Breast epithelium (tissue), 4 donors: ENCODE measurements at places on chromosomes 13 and 19.

- no peak overlapping the region for H3K4me3 ChIP-seq
- H3K36me3 ChIP-seq: no peaks in the 10 kb centered on the region
- no peaks in the 10 kb centered on the region for H3K4me1 ChIP-seq
- no peaks in the 10 kb centered on the region for H3K27me3 ChIP-seq
Measured at GRCh38 chr19:37979547-37980082, 72.6 kb downstream of the SIPA1L3 start.

DNA sequence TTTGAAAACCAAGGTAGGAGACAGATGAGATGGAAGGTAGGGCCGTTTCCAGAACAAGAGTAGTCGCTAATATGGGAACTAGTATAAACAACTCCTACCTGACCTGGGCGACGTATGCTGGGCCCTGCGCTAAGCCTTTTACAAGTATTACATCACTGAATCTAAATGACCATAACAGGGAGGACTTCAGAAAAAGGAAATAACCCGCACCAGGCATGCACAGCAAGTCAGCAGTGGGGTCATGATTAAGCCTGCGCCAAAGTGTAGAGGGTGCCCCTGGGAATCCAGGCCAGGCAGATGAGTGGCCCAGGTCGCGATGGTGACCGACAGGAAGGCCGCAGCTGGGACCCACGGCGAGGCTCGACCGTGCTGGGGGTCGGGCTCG is 613 bp downstream of the ATP13A1 start:
- no peaks in the 10 kb centered on the region for H3K36me3 ChIP-seq
- no peak for DNase-seq

- no peaks in the 10 kb centered on the region for H3K36me3 ChIP-seq
- no peak overlapping the region for H3K4me3 ChIP-seq
- no peaks in the 10 kb centered on the region for H3K27me3 ChIP-seq
- peak overlapping the region; percentile 75 for H3K27ac ChIP-seq
- DNase-seq: no peak
Measured at GRCh38 chr13:35723053-35723461, 246.6 kb upstream of the MAB21L1 start.

DNA sequence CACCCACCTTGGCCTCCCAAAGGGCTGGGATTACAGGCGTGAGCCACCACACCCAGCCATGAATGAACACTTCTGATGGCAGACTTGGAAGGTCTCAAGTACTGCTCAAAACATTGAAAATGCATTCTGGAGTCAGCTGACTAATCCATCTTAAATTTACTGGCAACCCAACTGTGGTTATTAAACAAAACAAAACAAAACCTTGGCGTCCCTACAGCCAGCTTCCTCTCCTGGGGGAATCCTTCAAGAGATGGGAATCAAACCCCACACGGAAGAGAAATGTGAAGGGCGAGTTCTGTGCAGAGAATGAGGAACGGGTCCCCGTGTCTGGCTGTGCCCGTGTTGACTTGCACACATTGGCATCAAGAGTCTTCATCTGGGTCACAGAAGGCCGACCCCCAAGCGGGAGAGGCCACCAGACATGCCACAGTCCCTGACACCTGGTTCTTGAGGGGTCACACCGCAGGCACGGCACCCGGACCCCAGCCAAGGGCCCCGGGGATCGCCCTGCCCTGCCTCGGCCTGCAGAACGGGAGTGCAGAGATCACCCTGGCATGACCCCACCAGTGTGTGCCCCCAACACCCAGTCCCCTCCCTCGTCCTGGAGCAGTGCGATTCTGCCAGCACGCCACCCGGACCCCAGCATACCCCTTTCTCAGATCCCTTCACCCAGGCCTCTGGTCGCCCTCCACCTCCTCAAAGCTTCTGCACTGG is 3.2 kb downstream of the MAP2K2 start:
- no peaks in the 10 kb centered on the region for H3K36me3 ChIP-seq
- DNase-seq: no peak
- no peaks in the 10 kb centered on the region for H3K4me1 ChIP-seq
- no peaks in the 10 kb centered on the region for H3K27me3 ChIP-seq
- no peak overlapping the region for H3K4me3 ChIP-seq

- no peak for DNase-seq
- no peak overlapping the region for H3K27ac ChIP-seq
- H3K4me3 ChIP-seq: no peak overlapping the region
- no peaks in the 10 kb centered on the region for H3K36me3 ChIP-seq
Measured at GRCh38 chr13:80168089-80168850, 172.7 kb downstream of the SPRY2 start.

GRCh38 chr19:19214892-19215291 is 3.1 kb downstream of the NCAN start:
- H3K27ac ChIP-seq: no peak overlapping the region
- no peaks in the 10 kb centered on the region for H3K4me1 ChIP-seq
- no peaks in the 10 kb centered on the region for H3K36me3 ChIP-seq
- H3K27me3 ChIP-seq: peaks cover 3% of the 10 kb centered on the region
- DNase-seq: no peak

DNA sequence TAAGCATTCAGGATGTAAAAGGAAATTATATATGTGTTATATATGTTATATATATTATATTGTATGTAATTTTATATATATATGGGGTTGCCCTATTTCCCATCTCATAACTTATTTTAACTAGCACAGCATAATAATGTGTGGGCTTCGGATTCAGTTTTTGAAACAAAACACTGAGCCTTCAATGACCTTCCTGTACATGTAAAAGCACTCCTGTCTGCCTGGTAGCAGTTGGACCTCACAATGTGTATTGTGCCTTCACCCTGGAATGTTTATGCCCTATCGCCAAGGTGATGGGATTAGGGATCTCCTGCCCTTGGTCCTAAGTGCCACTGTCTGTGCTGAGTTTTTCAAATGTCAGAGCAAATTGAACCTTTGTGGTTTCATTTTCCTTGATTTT is 968.8 kb downstream of the TUBA3C start:
- H3K36me3 ChIP-seq: no peaks in the 10 kb centered on the region
- no peaks in the 10 kb centered on the region for H3K4me1 ChIP-seq
- H3K27ac ChIP-seq: no peak overlapping the region
- H3K27me3 ChIP-seq: no peaks in the 10 kb centered on the region

- H3K4me1 ChIP-seq: no peaks in the 10 kb centered on the region
- H3K27ac ChIP-seq: no peak overlapping the region
- DNase-seq: no peak
- no peaks in the 10 kb centered on the region for H3K27me3 ChIP-seq
- peak overlapping the region; percentile 89 for H3K4me3 ChIP-seq
- no peaks in the 10 kb centered on the region for H3K36me3 ChIP-seq
Measured at GRCh38 chr13:113394339-113394640, 30.4 kb upstream of the GRTP1 start.

DNA sequence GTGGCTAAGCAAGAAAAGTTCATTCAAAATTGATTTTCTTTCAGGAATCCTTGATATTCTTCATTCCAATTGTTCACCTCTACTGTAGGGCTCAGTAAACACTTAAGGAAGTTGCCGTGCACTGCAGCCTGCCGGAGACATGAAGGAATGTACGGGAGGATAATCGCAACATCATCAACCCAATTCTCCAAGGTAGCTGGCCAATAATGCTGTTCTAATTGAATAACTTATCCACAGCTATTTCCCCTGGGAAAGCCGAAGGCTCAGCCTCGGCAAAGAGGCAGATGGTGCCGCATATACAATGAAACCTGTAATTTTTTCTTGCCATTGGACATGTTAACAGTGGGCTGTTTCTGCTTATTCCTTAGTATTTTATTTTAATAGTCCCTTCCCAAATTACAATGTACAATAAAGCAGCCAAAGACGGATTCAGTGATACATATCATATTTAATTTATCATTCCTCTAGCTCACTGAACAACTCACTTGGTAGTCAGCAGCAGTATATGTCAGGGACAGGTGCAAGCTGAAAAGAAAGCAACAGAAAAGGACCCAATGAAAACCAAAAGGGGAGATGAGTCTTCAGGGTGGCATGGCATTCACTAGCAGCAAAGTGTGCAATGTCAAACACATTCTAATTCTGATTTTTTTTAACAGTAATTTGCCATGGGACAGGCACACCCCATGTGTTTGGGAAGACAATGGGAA is 420.5 kb upstream of the KLF12 start:
- H3K4me1 ChIP-seq: no peaks in the 10 kb centered on the region
- no peak overlapping the region for H3K4me3 ChIP-seq
- no peak overlapping the region for H3K27ac ChIP-seq
- H3K27me3 ChIP-seq: no peaks in the 10 kb centered on the region
- H3K36me3 ChIP-seq: no peaks in the 10 kb centered on the region

GRCh38 chr19:55112777-55113569 is 4.5 kb downstream of the PPP1R12C start:
- DNase-seq: no peak
- H3K27ac ChIP-seq: peak overlapping the region; percentile 90
- H3K27me3 ChIP-seq: no peaks in the 10 kb centered on the region
- H3K4me3 ChIP-seq: peak overlapping the region; percentile 96

DNA sequence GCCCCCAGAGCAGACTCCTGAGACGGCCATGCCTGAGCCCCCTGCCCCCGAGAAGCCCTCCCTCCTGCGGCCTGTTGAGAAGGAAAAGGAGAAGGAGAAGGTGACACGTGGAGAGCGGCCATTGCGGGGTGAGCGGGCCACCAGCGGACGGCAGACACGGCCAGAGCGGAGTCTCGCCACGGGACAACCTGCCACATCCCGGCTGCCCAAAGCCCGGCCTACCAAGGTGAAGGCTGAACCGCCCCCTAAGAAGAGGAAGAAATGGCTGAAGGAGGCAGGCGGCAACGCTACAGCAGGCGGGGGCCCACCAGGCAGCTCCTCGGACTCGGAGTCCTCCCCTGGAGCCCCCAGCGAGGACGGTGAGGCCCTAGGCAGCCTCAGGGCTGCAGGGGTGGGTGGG is 24.1 kb downstream of the RRAS start:
- no peak for DNase-seq
- no peaks in the 10 kb centered on the region for H3K4me1 ChIP-seq
- no peak overlapping the region for H3K4me3 ChIP-seq
- H3K27me3 ChIP-seq: no peaks in the 10 kb centered on the region
- peaks cover 7% of the 10 kb centered on the region for H3K36me3 ChIP-seq

DNA sequence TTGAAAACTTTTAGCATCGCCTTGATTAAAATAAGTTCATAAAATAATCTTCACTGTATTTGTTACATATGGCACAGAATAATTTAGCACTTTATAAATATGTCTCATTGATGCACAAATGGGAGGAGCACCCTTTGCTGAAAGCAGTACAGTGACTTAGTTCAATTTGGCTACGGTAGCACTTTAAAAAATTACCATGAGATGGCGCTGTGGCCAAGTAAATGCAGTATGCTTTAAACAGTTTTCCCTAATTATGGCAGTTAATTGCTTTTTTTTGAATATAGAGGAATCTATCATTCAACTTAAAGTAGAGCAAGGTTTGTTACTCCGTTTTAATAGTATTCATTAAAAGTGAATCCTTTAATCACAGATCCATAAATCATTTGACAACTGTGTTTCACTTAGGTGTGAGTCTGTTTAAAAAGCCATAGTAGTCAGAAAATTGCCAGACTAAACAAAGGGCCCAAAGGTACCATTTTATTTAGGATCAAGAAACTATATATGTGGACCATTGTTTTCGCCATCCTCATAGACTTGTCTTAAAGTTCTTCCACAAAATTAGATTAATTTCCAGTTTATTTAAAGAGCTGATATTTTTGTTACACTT is 34.7 kb upstream of the ESD start:
- no peak overlapping the region for H3K27ac ChIP-seq
- no peak for DNase-seq
- H3K4me1 ChIP-seq: no peaks in the 10 kb centered on the region
- no peaks in the 10 kb centered on the region for H3K27me3 ChIP-seq
- H3K36me3 ChIP-seq: no peaks in the 10 kb centered on the region

GRCh38 chr13:113863524-113864272 is at the start of gene GAS6:
TSS of gene GAS6 (minus strand) at chr13:113864076. CDS start at chr13:113863920, 156 bp downstream.
- H3K4me1 ChIP-seq: peaks cover 8% of the 10 kb centered on the region
- no peaks in the 10 kb centered on the region for H3K27me3 ChIP-seq
- peak within 1 kb of the TSS; percentile 93 for H3K27ac ChIP-seq
- DNase-seq: peak; percentile 58

- no peaks in the 10 kb centered on the region for H3K27me3 ChIP-seq
- H3K36me3 ChIP-seq: no peaks in the 10 kb centered on the region
- peaks cover 3% of the 10 kb centered on the region for H3K4me1 ChIP-seq
- H3K4me3 ChIP-seq: no peak overlapping the region
- no peak overlapping the region for H3K27ac ChIP-seq
Measured at GRCh38 chr13:21040120-21040826, 21.1 kb downstream of the LATS2 start.

- DNase-seq: peak; percentile 69
- no peak overlapping the region for H3K4me3 ChIP-seq
- peaks cover 5% of the 10 kb centered on the region for H3K36me3 ChIP-seq
- H3K27me3 ChIP-seq: no peaks in the 10 kb centered on the region
Measured at GRCh38 chr19:36149673-36150406, 2.4 kb downstream of the COX7A1 start.

DNA sequence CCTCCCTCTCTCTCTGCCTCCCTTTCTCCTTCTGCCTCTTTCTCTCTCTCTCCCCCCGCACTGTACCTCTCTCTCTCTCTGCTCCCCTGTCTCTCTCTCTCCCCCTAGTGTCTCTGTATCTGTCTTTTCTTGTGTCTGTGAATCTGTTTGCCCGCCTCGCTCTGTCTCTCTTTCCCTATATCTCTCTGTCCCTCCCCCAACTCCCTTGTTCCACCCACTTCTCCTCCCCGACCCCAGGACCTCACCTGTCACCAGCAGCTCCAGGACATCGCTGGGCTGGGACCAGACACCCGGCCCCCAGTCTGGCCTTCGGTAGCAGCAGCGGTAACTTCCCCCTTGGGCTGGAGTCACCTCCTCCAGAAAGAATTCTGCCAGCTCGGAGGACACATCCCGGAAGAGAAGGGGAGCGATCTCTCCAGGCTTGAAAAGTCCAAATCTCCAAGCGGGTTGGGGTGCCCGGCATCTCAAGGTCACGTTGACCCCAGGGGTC is 3.9 kb downstream of the OSCAR start:
- no peaks in the 10 kb centered on the region for H3K4me1 ChIP-seq
- DNase-seq: no peak
- peak overlapping the region; percentile 34 for H3K4me3 ChIP-seq
- peak overlapping the region; percentile 80 for H3K27ac ChIP-seq
- H3K36me3 ChIP-seq: no peaks in the 10 kb centered on the region
- H3K27me3 ChIP-seq: no peaks in the 10 kb centered on the region

DNA sequence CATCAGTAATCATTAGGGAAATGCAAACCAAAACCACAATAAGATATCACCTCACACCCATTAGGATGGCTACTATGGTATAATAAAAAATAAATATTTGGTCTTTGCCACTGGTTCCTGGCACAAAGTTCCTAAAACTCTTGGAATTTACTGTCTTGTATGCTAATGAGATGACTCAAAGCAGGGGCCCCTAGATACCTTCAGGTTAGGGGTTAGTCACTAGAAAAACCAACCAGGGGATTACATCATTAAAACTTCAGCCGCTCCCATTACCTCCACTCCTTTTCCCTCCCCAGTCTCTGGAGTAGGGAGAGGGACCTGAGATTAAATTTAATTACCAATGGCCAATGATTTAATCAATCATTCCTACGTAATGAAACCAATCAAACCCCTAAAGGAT is 49.6 kb downstream of the THSD1 start:
- DNase-seq: no peak
- H3K4me1 ChIP-seq: no peaks in the 10 kb centered on the region
- no peaks in the 10 kb centered on the region for H3K36me3 ChIP-seq

- no peaks in the 10 kb centered on the region for H3K27me3 ChIP-seq
- no peaks in the 10 kb centered on the region for H3K36me3 ChIP-seq
- H3K4me3 ChIP-seq: no peak overlapping the region
- DNase-seq: no peak
- H3K27ac ChIP-seq: no peak overlapping the region
Measured at GRCh38 chr19:51253088-51253806, 2.4 kb downstream of the SIGLECL1 start.

- no peak for DNase-seq
- H3K4me3 ChIP-seq: no peak overlapping the region
- H3K27me3 ChIP-seq: no peaks in the 10 kb centered on the region
- no peak overlapping the region for H3K27ac ChIP-seq
Measured at GRCh38 chr13:89880201-89880600, 1467.3 kb upstream of the MIR17HG start.
